ENCODE measurements at places on chromosomes 7 and 10.

- DNase-seq = no peak
Measured at GRCh38 chr7:53690411-53690810, 655.0 kb downstream of the POM121L12 start.

DNA sequence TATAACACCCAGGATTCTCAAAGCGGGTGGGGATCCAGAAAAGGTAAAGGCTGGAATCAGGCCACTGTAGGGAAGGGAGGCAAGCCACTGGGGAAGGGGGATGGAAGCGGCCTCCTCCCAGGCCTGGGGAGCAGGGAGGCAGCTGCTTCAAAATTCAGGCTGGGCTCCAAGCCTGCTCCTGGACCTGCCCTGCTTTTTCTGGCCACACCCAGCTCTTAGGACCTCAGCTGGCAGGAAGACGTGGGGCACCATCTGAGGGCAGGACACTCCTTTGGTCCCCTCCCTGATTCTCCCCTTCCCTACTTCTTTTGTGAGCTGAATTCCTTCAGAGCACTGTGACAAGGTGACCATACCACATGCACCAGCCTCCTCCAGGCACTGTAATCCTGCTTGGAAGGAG is 4.6 kb upstream of the LBX1 start:
- DNase-seq = no peak

DNA sequence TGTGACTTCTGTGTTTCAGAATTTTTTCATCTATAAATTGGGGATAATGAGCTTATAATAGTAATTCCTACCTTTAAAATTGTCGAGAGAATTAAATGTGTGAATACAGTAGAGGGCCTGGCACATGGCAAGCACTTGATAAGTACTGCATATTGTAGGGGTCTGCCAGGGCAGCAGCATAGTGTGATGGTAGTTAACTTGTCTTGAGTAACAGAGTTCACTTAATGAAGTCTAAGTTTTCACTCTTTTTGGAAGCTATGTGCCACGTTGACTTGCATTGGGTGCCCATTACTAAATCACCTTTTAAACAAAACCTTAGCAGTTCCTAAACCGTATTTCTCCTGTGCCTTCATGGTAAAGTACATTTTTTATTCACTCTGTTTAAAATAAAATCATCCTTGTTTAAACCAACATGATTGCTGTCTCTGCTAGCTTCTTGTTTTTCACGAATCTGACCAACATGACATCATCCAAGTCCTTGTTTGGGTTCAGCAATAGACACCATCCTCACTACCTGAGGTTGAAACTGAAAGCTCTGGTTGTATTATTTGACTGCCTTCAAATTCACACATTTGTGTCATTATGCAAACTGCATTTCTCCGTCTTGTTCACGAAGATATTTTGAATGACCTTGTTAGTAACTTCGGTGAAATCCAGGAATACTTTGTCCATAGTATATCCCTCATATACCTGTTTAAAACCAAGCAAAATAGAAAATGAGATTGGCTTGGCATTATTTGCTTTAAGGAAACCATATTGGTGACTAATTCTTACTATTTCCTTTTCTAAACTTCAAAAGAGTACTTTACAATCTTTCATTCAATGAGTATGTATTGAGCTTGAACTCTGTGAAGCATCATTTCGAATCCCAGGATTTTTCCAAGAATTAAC is 340.2 kb downstream of the SUGCT start:
- no peak for DNase-seq

GRCh38 chr7:137992104-137992549 is 9.8 kb downstream of the CREB3L2 start:
- no peak for DNase-seq

DNA sequence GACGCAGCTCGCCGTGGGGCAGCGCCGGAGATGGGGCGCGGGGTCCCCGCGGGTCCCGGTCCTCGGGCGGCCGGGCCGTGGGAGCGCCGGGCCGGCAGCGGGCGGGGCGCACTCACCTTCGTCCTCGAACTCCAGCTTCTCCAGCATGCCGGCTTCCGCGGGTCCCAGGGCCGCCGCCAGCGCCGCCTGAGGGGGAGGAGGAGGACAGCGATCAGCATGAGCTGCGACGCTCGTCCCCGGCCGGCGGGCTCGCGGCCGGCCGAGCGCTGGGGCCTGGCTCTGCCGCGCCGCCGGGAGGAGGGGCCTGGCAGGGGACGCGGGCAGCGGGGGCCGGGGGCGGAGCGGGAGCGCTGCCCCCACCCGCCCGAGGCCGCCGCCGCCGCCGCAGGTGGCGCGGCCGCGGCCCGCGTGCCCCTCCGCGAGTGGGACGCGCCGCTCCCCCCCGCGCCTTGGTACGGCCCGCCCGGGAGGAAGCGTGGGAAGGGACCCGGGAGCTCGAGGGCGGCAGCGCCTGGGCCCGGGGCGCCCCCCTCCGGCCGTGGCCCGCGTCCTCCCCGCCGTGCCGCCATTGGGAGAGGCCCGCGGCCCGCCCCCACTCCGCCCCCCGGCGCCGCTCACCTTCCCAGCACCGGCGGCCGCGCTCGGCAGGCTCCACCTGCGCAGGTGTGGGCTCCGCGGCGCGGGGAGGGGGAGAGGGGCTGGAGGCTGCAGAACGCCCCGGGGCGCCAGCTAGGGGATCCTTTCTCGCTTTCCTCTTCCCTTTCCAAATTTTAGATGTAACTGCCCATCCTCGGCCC is 112.5 kb upstream of the RHEB start:
- DNase-seq = peak; percentile 89

GRCh38 chr10:82278401-82279182 is 403.6 kb downstream of the NRG3 start:
- no peak for DNase-seq

DNA sequence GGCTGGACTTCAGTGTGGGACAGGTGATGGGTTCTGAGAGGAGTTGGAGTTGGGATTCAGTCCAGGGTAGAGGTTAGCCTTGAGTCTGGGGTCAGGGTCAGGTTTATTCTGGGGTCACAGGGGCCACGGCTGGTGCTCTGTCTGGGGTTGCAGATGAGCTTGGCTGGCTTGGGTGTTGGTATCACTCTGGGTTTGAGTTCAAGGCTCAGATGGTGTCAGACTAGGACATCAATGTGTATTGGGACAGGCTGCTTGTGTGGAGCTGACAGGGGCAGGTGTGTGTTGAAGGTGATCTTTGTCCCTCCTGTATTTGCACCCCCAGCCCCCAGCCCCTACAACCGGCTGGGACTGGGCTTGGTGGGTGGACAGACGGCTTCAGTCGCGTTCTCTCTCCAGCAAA is 26.8 kb downstream of the TMEM270 start:
- DNase-seq = no peak

DNA sequence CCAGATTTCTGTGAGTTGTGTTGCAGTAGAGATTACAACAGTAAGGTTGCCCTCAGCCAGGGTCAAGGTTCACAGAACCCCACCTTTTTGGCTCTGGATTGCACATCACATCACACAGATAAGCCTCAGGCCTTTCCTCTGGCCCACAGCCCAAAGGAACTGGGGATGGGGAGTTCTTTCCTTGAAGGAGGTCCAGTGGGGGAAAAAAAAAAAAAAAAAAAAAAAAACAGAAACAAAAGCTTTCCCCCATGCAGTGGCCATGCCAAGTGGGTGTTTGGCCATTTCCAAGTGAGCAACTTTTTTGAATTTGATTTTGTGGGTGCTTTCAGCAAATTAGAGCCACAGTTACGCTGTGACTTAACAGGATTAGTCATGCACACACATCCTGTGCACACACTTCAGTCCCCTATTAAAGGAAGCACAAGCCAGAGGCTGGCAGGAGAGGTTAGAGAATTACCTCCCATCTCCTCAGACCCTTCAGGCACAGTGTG is 79.3 kb upstream of the NANOS1 start:
- DNase-seq = no peak

DNA sequence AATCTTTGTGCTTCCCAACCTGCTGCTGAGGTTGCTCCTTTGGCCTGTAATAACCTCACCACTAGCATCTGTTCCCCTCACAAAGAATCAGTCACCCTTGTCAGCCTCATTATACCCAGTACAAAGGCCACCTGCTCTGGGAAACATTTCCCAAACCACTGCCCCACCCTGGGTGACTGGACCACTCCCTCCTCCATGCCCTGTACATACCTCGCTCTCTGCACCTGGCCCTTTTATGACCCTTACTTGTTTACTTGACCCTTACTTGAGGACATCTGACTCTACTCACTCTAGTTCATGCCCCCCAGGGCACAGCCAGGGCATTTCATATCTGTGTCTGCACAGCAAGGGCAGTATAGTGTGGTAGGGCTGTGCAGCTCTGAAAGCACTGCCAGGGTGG is 21.4 kb upstream of the AOC1 start:
- no peak for DNase-seq
